HepG2 (cell line): ENCODE measurements at places on chromosomes 1 and 21. TPM values are rescaled to one million over a fixed set of nuclear protein-coding genes. Genes with fewer than 3 reads are reported as not detected.

LRRC53 gene
- not detected in 2 replicates for total RNA-seq

FCRL4 gene
- total RNA-seq: not detected in 2 replicates

EPS8L3 gene
- 7.6 and 18.2 TPM in 2 replicates for total RNA-seq

FLG gene
- total RNA-seq: not detected in 2 replicates

HMCN1 gene
- total RNA-seq: not detected in 2 replicates

CATSPERE gene
- 0.15 and 0.51 TPM in 2 replicates for total RNA-seq

AQP10 gene
- not detected in 2 replicates for total RNA-seq

CD1E gene
- total RNA-seq: not detected in 2 replicates

DMBX1 gene
- total RNA-seq: not detected in 2 replicates

S100A6 gene
- 85.0 and 87.3 TPM in 2 replicates for total RNA-seq

- DNase-seq: peak; percentile 62
- no peak overlapping the region for H3K4me3 ChIP-seq
- no peaks in the 10 kb centered on the region for H3K27me3 ChIP-seq
- no peaks in the 10 kb centered on the region for H3K36me3 ChIP-seq
- no peak overlapping the region for H3K27ac ChIP-seq
Measured at GRCh38 chr1:156025876-156026275, 5.1 kb upstream of the SSR2 start.

GRCh38 chr1:154445040-154445472 lies 39.9 kb downstream of the IL6R start:
- peaks cover 2% of the 10 kb centered on the region for H3K4me1 ChIP-seq
- no peak overlapping the region for H3K27ac ChIP-seq
- no peak overlapping the region for H3K4me3 ChIP-seq
- H3K36me3 ChIP-seq: no peaks in the 10 kb centered on the region

DNA sequence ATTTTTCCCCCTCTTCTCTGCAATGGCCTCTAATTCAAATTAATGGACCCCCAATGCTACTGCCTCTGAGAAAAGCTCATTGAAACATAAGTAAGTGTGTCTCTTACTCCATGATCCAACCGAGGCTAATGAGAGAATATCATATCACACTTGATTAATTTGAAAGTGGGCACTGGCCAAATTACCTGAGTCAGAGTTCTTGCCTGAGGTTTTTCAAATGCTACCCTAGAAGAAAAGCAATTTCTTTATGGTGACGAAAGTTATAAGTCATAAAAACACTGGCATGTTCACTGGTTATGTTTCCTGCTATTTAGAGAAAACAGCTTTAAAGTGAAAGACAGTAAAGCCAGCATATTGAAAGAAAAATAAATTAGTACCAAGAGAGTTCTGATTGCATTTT lies 368.8 kb upstream of the TMPRSS15 start:
- no peaks in the 10 kb centered on the region for H3K27me3 ChIP-seq
- no peak overlapping the region for H3K4me3 ChIP-seq
- no peaks in the 10 kb centered on the region for H3K36me3 ChIP-seq
- H3K4me1 ChIP-seq: no peaks in the 10 kb centered on the region
- DNase-seq: no peak

DNA sequence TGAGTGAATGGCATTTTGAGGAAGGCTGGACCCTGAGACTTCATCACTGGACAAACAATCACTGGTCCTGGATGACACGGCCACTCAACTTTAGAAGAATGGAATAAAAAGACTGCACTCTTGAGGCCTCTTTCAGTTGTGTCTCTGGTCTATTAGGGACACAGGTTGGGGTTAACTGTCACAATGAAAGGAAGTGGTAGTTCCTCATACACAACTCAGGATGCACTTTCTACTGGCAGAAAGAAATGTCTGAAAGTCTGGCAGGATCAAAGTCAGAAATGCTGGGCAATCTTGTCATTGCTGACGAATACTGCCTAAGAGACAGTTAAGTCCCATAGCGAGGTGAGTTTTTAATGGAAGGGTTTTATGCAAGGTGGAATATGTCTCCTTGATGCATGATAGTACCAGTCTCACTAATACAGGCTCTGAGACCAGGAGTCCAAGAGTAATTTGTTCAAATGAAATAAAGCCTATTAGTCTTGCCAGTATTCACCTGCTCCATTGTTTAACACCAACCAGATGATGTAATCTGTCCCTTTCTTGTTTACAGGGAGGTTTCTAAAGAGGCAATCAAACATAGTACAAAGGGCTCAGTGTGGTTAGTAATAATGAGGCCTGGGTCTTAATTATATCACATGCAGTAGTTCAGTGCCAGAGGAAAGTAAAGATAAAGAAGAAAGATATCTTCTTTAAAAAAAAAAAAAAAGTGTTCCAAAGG lies 11.2 kb upstream of the RRP15 start:
- H3K4me1 ChIP-seq: no peaks in the 10 kb centered on the region
- no peak overlapping the region for H3K4me3 ChIP-seq
- no peaks in the 10 kb centered on the region for H3K27me3 ChIP-seq

GRCh38 chr1:56833088-56833487 lies 13.9 kb upstream of the FYB2 start:
- H3K27me3 ChIP-seq: no peaks in the 10 kb centered on the region
- H3K36me3 ChIP-seq: no peaks in the 10 kb centered on the region
- H3K27ac ChIP-seq: peak overlapping the region; percentile 3
- H3K4me3 ChIP-seq: no peak overlapping the region
- H3K4me1 ChIP-seq: peaks cover 57% of the 10 kb centered on the region

- no peaks in the 10 kb centered on the region for H3K27me3 ChIP-seq
- DNase-seq: no peak
- no peak overlapping the region for H3K4me3 ChIP-seq
- peaks cover 48% of the 10 kb centered on the region for H3K4me1 ChIP-seq
Measured at GRCh38 chr21:34018185-34018584, 55.2 kb upstream of the MRPS6 start.

GRCh38 chr1:237282208-237282783 lies 240.3 kb downstream of the RYR2 start:
- H3K27me3 ChIP-seq: no peaks in the 10 kb centered on the region
- no peak overlapping the region for H3K27ac ChIP-seq
- H3K4me1 ChIP-seq: no peaks in the 10 kb centered on the region
- no peak for DNase-seq

- H3K27me3 ChIP-seq: no peaks in the 10 kb centered on the region
- no peaks in the 10 kb centered on the region for H3K36me3 ChIP-seq
- H3K4me3 ChIP-seq: no peak overlapping the region
- peak; percentile 73 for DNase-seq
- H3K27ac ChIP-seq: no peak overlapping the region
- H3K4me1 ChIP-seq: peaks cover 44% of the 10 kb centered on the region
Measured at GRCh38 chr1:156356875-156357534, 12.0 kb upstream of the RHBG start.

GRCh38 chr21:35257413-35257812 lies 208.3 kb upstream of the RUNX1 start:
- H3K36me3 ChIP-seq: no peaks in the 10 kb centered on the region
- no peaks in the 10 kb centered on the region for H3K4me1 ChIP-seq
- no peak overlapping the region for H3K27ac ChIP-seq
- no peak for DNase-seq
- no peaks in the 10 kb centered on the region for H3K27me3 ChIP-seq

GRCh38 chr1:151282883-151283725 lies 1.0 kb downstream of the ZNF687 start:
- H3K36me3 ChIP-seq: peaks cover 29% of the 10 kb centered on the region
- H3K27me3 ChIP-seq: no peaks in the 10 kb centered on the region
- peak; percentile 31 for DNase-seq
